ENCODE measurements at places on chromosomes 12 and 14.

- peaks cover 67% of the 10 kb centered on the region for H3K27me3 ChIP-seq
- H3K27ac ChIP-seq, result no peak overlapping the region
- DNase-seq, result no peak
- no peak overlapping the region for H3K4me3 ChIP-seq
- peaks cover 2% of the 10 kb centered on the region for H3K4me1 ChIP-seq
- no peaks in the 10 kb centered on the region for H3K36me3 ChIP-seq
These were observed 13.9 kb upstream of the KRT86 start for GRCh38 chr12:52260361-52261207.

- H3K36me3 ChIP-seq, result peaks cover 3% of the 10 kb centered on the region
- no peak overlapping the region for H3K4me3 ChIP-seq
- H3K27ac ChIP-seq, result no peak overlapping the region
- H3K4me1 ChIP-seq, result no peaks in the 10 kb centered on the region
These were observed 175.1 kb downstream of the TTC7B start for GRCh38 chr14:90641168-90641567.

DNA sequence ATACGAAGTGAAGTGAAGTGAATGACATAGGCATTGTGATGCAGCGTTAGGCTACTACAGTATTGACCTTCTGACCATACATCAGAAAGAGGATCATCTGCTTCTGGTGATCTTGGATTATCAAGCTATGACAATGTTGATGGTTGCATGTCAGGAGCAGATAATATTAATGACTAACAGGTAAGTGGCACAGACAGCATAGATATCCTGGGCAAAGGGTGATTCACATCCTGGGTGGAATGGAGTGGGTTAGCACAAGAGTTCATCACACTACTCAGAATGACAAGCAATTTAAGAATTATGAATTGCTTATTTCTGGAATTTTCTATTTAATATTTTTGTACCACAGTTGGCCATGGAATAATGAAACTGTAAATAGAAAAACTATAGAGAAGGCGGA is 397.9 kb upstream of the ATP2B1 start:
- H3K36me3 ChIP-seq, result no peaks in the 10 kb centered on the region
- DNase-seq, result no peak
- no peaks in the 10 kb centered on the region for H3K27me3 ChIP-seq
- no peak overlapping the region for H3K4me3 ChIP-seq
- H3K4me1 ChIP-seq, result peaks cover 5% of the 10 kb centered on the region

DNA sequence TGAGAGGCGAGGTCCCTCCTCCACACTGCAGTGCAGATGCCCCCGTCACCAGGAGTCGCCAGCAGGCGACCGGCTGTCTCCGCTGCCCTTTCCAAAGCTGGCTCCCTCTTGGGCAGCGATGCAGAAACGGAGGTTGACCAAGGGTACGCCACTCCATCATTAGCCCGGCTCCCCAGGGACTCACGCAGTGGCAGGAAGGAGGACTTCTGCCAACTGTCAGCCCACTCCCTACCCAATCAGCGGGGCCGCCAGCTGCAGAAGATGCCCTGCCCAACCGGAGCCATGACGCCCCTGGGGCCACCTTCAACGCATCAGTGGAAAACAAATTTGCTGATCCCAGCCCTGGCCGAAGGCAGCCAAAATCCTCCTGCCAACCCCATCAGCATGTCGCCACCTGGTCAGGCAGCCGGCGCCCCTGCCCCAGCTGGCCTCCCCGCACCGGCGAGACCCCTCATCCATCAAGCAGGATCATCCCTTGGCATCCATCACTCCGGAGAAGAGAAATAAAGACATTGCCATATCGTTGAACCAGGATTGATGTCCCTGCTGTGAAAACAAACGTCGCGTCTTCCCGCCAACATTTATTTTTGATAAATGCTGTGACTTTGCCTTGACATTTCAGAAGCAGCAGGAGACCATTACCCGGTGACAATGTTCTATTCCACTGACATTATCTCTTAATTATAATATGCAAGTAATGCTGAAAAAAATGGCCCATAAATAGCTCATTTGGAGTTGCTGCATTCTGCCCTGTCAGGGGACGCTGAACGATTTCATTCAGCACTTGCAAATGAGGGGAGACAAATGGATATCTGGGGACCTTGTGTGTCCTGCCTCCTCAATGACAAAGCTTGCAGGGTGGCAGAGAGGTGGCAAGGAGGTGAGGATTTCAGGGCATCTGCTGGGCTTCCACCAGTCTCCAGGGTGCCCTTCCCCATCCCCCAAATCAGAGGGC is 105.1 kb downstream of the SCARB1 start:
- peaks cover 32% of the 10 kb centered on the region for H3K4me1 ChIP-seq
- H3K36me3 ChIP-seq, result peaks cover 6% of the 10 kb centered on the region
- no peak overlapping the region for H3K27ac ChIP-seq
- no peak overlapping the region for H3K4me3 ChIP-seq
- DNase-seq, result no peak
- peaks cover 50% of the 10 kb centered on the region for H3K27me3 ChIP-seq

GRCh38 chr12:57078519-57079404 is at the start of gene NEMP1:
Gene NEMP1, minus strand, starts transcription at chr12:57078791. Its CDS starts 46 bp downstream, at chr12:57078745.
- peaks cover 10% of the 10 kb centered on the region for H3K4me1 ChIP-seq
- peak within 1 kb of the TSS; percentile 100 for H3K4me3 ChIP-seq
- peak within 1 kb of the TSS; percentile 99 for H3K27ac ChIP-seq
- peak; percentile 92 for DNase-seq
- H3K27me3 ChIP-seq, result no peaks in the 10 kb centered on the region
- H3K36me3 ChIP-seq, result peaks cover 13% of the 10 kb centered on the region

- no peak overlapping the region for H3K4me3 ChIP-seq
- no peak overlapping the region for H3K27ac ChIP-seq
- H3K4me1 ChIP-seq, result no peaks in the 10 kb centered on the region
- no peaks in the 10 kb centered on the region for H3K36me3 ChIP-seq
These were observed 274.7 kb downstream of the SEC23A start for GRCh38 chr14:38828183-38828827.

DNA sequence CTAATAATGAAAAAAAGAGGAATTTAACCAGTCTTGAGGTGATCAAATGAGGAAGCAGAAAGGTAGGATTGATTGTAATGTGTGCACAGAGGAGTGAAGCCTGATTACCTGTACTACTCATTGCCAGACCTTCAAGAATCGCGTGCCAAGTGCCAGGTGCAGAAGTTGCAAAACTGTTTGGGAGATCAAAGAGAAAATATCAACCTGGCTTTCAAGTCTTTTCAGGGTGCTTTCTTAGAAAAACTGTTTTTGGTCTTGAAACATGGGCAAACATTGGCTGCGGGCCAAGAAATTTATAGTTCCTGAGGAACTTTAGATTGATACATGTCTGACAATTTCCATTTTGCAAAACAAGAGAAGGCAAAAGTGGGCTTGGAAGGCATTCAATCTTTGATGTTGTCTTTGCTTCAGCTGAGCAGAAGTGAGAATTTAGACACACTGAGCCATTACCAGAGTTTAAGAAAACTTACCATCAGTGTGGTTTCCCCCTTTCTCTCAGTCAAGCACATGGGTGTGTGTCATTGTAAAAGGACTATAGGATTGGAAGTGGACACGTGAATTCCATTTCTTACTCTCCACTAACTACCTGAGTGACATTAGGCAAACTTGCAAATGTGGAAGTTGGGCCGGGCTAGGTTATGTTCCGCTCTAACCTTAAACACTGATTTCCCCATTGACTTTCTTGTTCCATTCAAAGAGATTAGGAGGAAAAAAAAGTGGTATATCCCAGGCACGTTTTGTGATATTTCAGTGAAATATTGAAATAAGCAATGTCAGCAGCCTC is 486.2 kb downstream of the DIO2 start:
- DNase-seq, result no peak
- H3K27ac ChIP-seq, result no peak overlapping the region
- H3K4me3 ChIP-seq, result no peak overlapping the region
- H3K4me1 ChIP-seq, result no peaks in the 10 kb centered on the region

DNA sequence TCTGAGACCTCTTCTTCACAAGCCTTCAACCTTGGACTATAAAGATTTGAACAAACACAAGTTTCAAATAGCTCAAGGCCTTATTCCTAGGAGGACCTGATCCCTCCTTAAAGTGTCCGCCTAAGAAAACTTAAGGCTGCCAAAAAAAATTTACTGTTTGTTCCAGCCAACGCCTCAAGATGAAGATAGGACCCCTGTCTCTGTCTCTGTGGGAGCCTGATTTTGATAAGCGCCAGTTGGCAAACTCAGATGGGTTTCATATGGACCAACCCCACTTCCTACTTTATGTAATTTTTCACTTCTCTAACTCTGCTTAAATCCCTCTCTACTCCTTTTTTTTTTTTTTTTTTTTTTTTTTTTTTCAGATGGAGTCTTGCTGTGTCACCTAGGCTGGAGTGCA is 11.0 kb downstream of the FKBP3 start:
- no peaks in the 10 kb centered on the region for H3K4me1 ChIP-seq
- H3K4me3 ChIP-seq, result no peak overlapping the region
- H3K36me3 ChIP-seq, result peaks cover 37% of the 10 kb centered on the region
- no peaks in the 10 kb centered on the region for H3K27me3 ChIP-seq

DNA sequence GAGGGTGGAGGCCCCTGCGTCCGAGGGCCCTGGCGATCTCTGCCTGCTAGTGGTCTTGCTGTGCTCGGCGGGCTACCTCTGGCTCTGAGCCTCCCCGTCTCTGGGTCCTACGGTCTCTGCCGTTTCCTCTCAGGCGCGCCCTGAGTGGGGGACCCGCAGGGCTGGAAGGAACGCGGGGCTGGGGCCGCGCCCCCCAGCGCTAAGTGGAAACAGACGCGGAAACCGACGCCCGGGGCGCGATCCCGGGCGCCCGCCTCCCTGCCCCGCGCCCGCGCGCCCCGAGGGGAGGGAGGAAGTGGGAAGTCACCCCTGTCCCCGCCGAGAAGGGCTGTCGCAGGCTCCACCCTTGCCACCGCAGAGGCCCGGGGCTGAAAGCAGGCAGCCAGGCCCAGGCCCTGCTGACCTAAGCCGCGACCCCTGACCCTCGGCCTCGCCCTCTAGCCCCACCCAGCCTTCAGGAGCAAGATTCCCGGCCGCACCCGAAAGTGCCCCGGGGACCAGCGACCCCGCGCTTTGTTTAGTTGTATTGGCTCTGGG is 831 bp downstream of the CRIP1 start:
- no peaks in the 10 kb centered on the region for H3K27me3 ChIP-seq
- peak overlapping the region; percentile 100 for H3K27ac ChIP-seq
- H3K4me1 ChIP-seq, result peaks cover 45% of the 10 kb centered on the region
- H3K4me3 ChIP-seq, result peak overlapping the region; percentile 88

DNA sequence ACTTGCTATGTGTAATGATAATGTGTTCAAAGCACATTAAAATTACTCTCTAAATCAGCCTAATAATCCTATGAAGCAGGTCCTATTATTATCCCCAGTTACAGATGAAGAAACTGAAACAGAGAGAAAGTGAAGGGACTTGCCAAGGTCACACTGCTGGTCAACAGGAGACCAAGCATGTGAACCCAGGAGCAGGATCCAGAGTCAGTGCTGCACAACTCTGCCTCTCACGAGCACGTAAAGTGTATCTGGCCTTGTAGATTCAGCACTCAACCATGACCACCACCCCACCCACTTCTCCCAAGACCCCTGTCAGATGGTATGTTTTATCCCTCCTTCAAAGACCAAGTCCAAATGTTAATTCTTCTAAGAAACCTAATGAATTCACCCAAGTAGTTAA is 100.7 kb downstream of the TTC7B start:
- no peak overlapping the region for H3K4me3 ChIP-seq
- no peaks in the 10 kb centered on the region for H3K36me3 ChIP-seq
- no peaks in the 10 kb centered on the region for H3K4me1 ChIP-seq
- H3K27ac ChIP-seq, result no peak overlapping the region
- H3K27me3 ChIP-seq, result peaks cover 11% of the 10 kb centered on the region
- no peak for DNase-seq

GRCh38 chr12:120678572-120678971 is 8.4 kb upstream of the MLEC start:
- H3K36me3 ChIP-seq, result no peaks in the 10 kb centered on the region
- H3K27ac ChIP-seq, result no peak overlapping the region
- no peaks in the 10 kb centered on the region for H3K4me1 ChIP-seq
- H3K4me3 ChIP-seq, result no peak overlapping the region

DNA sequence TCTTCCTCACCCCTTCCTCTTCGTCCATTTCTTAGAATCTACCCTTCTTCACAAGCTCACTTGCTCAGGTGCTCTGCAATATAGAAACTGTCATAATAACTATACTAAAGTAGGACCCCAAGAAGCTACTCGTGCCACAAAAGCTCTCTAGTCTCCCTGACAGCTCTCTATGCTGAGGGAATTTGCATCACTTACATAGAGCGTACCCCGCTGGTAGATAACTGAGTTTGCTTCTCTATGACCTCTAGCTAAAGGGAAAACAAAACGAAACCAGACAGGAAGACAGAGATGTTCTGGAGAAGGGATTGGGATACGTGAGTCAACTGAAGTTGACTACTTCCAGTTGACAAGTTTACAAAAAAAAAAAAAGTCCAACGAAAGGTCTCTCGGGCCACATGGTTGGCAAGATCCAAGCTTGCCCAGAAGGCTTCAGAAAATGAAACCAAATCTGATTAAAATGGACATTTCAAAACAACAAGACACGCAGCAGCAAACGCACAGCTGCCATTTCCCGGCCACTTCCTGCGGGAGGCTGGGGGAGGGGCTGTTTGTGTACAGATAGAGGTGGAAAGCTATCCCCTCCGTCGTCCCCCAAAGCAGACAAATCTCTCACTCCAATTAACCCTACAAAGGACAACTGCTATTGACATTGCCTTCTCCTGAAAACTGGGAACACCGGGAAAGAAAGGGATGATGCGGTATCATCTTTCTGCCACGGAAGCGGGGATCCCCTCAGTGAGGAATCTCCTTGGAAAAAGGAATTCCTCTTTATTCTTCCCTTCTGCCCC is 1.3 kb downstream of the BAZ2A start:
- peak overlapping the region; percentile 83 for H3K27ac ChIP-seq
- DNase-seq, result peak; percentile 69

GRCh38 chr14:95889236-95889979 is 12.8 kb downstream of the TUNAR start:
- no peak overlapping the region for H3K27ac ChIP-seq
- no peaks in the 10 kb centered on the region for H3K4me1 ChIP-seq
- peaks cover 17% of the 10 kb centered on the region for H3K27me3 ChIP-seq
- DNase-seq, result no peak

DNA sequence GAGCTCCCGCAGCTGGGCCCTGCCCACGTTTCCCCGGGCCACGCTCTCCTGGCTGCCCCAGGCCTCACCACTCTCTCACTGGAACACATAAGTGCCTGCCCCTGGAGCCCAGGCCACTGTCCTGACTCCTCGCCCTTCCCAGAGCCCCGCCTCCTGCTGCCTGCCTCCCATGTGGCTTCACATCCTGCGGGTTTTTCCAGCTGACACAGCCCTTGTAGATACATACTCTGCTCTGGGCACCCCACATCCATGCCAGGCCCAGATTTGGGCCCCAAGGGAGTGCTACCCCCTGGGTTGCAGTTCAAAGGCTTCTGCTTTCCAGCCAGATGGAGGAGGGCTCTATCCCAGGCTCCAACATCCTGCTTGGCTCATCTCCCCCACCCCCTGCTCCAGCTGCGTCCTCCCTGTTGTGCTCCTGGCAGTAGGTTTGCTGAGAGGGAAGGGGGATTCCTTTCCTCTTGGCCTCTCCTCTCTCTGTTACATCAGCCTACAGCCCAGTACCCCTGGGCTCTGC is 60.1 kb downstream of the TSPAN9 start:
- no peaks in the 10 kb centered on the region for H3K4me1 ChIP-seq
- no peak for DNase-seq
- H3K36me3 ChIP-seq, result no peaks in the 10 kb centered on the region
- H3K27me3 ChIP-seq, result peaks cover 54% of the 10 kb centered on the region
- no peak overlapping the region for H3K4me3 ChIP-seq

GRCh38 chr14:92986254-92987147 is 63.6 kb downstream of the CHGA start:
- H3K4me3 ChIP-seq, result no peak overlapping the region
- H3K4me1 ChIP-seq, result peaks cover 6% of the 10 kb centered on the region
- DNase-seq, result no peak
- peak overlapping the region; percentile 45 for H3K27ac ChIP-seq
- H3K36me3 ChIP-seq, result peaks cover 9% of the 10 kb centered on the region

- no peak for DNase-seq
- peaks cover 64% of the 10 kb centered on the region for H3K4me1 ChIP-seq
- H3K36me3 ChIP-seq, result peaks cover 37% of the 10 kb centered on the region
These were observed 11.1 kb downstream of the VPS37B start for GRCh38 chr12:122884860-122885259.
